ENCODE measurements at places on chromosomes 6 and 20.

- DNase-seq, result no peak
Observed at GRCh38 chr6:168640768-168641167, 199.8 kb downstream of the SMOC2 start.

DNA sequence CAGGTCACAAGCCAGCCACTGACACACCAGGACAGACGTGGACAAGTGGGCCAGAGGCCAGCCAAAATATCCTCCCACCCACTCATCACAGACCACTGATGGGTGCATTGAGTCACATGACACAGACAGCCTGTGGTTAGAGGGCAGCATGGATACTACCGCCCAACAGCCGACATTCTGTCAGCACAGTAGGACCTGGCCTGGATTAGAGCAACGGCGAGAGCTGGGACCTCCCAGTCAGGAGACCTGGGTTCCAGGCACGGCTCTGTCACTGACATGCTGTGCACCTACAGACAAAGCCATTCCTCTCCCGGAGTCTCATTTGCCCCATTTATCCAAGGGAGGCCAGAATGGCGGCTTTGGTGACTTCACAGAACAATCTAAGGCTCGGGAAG, 8.0 kb downstream of the ZNF335 start:
- DNase-seq, result no peak

DNA sequence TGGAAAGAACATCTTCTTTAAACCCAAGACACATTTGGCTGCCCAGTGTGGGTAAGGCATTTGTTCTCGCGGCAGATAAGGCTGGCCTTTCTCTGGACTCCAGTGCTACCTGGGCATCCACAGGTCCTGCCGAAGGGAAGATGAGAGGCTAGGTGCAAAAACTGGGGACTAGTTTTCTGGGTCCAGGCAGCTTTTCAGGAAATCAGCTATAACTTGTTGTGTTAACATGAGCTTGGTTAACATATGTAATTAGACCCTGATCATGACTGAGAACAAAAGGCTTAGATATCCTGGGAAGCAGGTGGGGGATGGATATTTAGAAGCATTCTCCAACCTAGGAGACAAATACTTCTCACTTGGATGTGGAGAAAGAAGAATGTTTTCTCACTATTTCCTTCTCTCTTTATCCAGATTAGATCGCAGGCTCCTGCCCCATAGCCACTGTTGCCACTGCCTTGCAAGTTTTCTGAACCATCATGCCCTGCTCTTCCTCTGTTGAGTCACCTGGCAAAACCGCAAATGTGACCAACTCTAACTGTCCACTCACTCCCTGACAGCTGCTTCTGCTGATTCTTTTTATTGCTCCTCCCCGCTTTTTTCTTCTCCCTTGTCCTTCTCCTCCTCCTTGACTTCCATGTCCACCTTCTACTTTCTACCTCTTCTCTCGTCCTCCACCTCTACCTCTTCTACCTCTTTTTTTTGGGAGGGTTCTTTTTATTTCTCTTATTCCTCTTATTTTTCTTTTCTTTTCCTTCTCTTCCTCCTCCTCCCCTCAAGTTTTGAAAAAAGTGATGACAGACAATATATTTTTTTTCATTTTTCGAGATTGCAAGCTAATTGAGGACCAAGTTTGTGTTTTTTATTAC, 258.1 kb downstream of the UTRN start:
- peak; percentile 44 for DNase-seq

DNA sequence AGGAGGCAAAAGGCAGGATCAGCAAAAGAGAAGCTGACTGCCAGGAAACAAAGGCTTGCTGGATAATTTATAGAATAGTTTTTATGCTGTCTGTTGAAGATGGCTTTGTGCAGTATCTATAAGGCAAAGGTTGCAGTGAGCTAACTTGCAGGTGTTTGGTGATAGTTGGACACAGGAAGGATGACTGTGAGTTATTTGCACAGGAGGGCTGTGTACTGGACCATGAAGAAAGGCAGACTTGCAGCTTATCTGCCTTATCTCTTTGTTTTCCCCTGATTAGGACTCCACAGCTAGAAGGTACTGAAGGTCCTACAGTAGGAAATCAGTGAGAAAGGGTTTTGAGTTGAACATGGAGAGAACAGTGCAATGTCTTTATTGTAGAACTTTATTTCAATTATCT, 2.1 kb downstream of the BTN1A1 start:
- DNase-seq, result no peak

GRCh38 chr6:40287296-40287850, 299.8 kb downstream of the LRFN2 start:
- DNase-seq, result no peak

GRCh38 chr6:132730560-132730959, 16.7 kb upstream of the VNN1 start:
- DNase-seq, result no peak

- DNase-seq, result no peak
Observed at GRCh38 chr6:122894791-122895190, 101.2 kb upstream of the CLVS2 start.

DNA sequence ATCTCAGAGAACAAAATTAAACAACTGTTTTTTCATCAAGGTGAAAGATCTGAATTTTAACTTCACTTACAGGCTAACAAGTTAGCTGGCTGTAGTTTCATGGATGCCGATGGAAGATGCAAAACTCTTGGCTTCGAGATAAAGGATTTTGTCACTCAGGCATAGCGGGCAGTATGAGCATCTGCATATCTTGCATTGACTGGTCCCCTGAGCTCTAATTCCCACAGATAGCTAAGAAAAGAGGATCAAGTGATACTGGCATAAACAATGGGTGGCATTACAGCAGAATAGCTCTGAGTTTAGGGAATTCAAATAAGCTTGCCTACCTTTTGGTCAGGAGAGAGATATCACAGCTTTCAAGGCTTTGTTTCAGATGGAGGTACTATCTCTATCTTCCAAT, 1.8 kb upstream of the CLVS2 start:
- DNase-seq, result no peak

- DNase-seq, result no peak
Observed at GRCh38 chr6:168030218-168030746, 32.8 kb downstream of the KIF25 start.

- DNase-seq, result no peak
Observed at GRCh38 chr20:51365670-51366069, 176.8 kb downstream of the NFATC2 start.

DNA sequence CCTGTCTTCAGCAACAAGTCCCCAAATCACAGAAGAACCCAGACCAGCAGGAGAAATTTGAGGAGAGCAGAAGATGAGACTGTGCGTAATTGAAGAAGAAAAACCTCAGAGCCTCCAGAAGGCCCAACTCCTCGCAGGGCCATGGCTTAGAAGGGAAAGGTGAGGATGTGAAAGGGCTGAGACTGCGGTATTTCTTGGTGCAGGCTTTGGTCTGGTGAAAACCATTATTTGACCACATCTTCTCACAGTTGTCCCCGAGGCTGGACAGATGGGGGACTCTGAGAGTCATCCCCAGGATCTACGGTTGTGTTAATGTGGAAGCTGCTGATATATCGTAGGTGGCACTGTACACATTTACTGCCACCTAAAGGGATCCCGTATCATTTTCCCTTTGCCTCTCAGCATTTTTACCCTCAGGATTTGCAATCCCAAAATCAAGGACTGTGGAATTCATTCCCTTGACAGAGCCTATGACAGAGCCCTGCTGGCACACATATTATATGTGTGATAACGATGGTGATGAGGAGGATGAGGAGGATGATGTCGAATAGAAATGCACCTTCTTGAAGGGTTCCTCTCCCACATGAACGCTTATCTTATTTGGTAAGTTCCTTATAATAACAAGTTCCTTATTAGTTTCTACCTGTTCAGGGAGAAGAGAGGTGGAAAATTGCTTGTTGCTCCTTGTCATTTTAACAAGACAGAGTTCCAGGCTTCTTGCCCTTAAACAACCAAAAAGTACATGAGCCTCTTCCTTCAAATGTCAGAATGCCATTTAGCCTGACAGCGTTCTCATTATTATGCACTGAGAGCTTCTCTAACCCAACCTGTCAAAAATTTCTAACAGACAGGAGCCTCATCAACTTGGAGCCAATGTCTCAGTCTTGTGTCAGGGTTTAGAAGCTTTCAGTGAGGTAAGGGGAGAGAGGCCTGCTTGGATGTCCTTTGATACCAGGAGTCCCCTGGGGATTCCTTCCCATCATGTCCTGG, 135.8 kb downstream of the PXDC1 start:
- DNase-seq, result peak; percentile 12

GRCh38 chr6:98695091-98695801, 139.1 kb upstream of the POU3F2 start:
- no peak for DNase-seq

DNA sequence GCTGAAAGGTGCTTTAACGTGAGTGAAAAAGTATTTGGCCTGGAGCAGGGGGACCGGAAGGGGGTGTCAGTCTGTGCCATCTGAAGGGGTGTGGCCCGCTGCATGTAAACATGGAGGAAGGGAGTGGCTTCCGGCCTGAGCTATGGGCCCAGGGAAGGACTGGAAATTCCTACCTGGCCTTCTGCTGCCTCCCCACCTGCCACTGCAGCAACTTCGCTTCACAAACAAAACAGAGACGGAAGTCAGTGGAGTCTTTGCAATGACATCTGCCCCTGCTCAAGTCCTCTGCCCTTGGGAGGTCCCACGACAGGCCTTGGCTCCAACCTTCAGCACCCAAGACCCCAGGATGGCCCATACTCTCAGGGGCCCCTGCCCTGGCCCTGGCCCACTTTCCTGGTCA, 28.1 kb upstream of the FOXP4 start:
- no peak for DNase-seq

DNA sequence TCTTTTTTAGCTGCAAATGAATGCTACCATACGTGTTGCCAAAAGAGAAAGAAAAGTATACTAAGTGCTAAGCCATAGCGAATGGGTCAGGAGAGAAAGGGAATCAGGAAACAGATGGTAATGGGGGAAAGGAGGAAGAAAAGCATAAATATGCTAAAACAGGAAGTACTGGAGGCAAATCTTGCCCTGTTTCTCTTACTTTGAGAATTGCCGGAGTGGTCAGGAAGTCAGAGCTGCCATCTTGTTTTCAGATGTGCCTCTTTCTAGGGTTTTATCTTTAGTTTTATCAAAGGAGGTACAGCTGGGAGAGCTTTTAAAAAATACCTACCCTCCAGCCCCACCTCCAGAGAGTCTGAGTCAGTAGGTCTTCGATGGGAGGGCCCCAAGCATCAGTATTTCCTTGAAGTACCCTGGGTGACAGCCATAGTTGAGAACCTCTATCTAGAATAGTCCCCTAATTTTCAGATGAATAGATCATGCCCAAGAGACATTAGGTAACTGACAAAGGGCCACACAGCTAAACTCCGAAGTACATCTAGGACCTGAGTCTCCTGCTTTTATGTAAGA, 193.3 kb downstream of the CLIC5 start:
- no peak for DNase-seq

DNA sequence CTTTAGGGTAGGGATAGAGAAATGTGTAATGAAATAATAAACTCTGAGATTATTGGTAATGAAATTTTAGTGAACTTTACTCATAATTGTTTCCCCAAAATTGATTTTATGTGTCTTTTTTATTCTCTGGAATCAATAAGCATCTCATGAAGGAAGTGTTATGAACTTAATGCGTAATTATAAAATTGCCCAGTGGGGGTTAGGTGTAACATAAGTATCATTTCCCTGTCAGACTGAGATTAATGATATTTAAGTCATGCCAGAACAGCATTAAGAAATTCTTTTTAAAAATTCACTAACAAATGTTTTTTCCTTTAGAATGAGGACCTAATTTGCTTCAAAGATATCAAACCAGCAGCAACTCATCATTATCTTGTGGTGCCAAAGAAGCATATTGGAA, 10.0 kb downstream of the HINT3 start:
- no peak for DNase-seq

DNA sequence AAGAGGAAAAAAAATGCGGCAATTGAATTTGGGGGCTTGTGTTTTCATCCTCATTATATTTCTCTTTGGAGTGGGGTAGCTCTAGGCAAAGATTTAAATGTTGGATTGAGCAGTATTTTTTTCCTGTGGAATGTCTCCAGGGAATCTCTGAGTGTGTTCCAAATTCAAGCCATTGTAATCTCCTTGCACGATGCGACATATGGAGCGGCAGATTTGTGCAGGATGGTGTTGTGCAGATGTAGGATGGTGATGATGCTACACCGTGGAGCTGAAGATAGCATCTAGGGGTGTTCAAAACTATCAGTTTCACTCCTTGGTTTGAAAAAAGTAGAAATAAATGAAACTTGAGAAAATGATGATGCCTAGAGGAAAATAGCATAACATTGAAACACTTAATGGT, 777.5 kb upstream of the EPHA7 start:
- DNase-seq, result no peak

- DNase-seq, result no peak
Observed at GRCh38 chr20:35085477-35086225, 7.0 kb downstream of the TRPC4AP start.
